Trophoblast cell (in vitro differentiated cells and primary cell): ENCODE measurements at places on chromosomes 3 and 15.
A peak's percentile ranks its signal among the peaks of the same experiment; 100 is the strongest.

- peaks cover 11% of the 10 kb centered on the region for H3K36me3 ChIP-seq
- no peaks in the 10 kb centered on the region for H3K27me3 ChIP-seq
- H3K4me1 ChIP-seq, result no peaks in the 10 kb centered on the region
- no peak overlapping the region for H3K4me3 ChIP-seq
Measured at GRCh38 chr3:177026505-177027277, 170.6 kb downstream of the TBL1XR1 start.

GRCh38 chr3:24185738-24186384 lies 240.8 kb downstream of the NR1D2 start:
- H3K27me3 ChIP-seq, result no peaks in the 10 kb centered on the region
- H3K27ac ChIP-seq, result no peak overlapping the region
- H3K36me3 ChIP-seq, result no peaks in the 10 kb centered on the region
- DNase-seq, result peak; percentile 55

DNA sequence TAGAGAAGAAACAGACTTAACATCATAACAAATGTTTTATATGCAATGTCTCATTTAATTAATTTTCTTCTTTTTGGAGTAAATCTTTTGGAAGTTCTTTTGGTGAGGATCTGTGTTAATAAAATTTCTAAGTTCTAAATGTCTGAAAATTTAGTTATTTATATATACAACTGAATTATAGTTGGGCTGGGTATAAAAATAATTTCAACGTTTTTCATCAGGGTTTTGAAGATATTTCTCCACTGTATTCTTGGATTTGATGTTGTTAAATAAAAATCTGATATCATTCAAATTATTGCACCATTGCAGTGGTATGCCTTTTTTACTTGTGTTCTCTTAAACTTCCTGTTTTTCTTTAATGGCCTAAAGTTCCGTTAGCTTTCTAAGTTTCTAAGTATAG lies 26.9 kb upstream of the SOX14 start:
- no peak overlapping the region for H3K27ac ChIP-seq
- H3K36me3 ChIP-seq, result no peaks in the 10 kb centered on the region
- no peaks in the 10 kb centered on the region for H3K27me3 ChIP-seq
- H3K4me3 ChIP-seq, result no peak overlapping the region
- H3K4me1 ChIP-seq, result no peaks in the 10 kb centered on the region

- DNase-seq, result no peak
- H3K4me1 ChIP-seq, result peaks cover 6% of the 10 kb centered on the region
- no peak overlapping the region for H3K27ac ChIP-seq
- peak overlapping the region; percentile 67 for H3K4me3 ChIP-seq
Measured at GRCh38 chr15:47718497-47719437, 1.5 kb downstream of the SEMA6D start.

GRCh38 chr15:50113992-50114780 lies 4.8 kb downstream of the ATP8B4 start:
- H3K4me3 ChIP-seq, result no peak overlapping the region
- no peak overlapping the region for H3K27ac ChIP-seq
- no peak for DNase-seq
- no peaks in the 10 kb centered on the region for H3K4me1 ChIP-seq
- H3K27me3 ChIP-seq, result no peaks in the 10 kb centered on the region
- H3K36me3 ChIP-seq, result no peaks in the 10 kb centered on the region

GRCh38 chr3:53140847-53141845 lies 10.9 kb upstream of the RFT1 start:
- H3K27me3 ChIP-seq, result no peaks in the 10 kb centered on the region
- H3K4me1 ChIP-seq, result no peaks in the 10 kb centered on the region
- no peak overlapping the region for H3K27ac ChIP-seq
- peak overlapping the region; percentile 23 for H3K4me3 ChIP-seq

DNA sequence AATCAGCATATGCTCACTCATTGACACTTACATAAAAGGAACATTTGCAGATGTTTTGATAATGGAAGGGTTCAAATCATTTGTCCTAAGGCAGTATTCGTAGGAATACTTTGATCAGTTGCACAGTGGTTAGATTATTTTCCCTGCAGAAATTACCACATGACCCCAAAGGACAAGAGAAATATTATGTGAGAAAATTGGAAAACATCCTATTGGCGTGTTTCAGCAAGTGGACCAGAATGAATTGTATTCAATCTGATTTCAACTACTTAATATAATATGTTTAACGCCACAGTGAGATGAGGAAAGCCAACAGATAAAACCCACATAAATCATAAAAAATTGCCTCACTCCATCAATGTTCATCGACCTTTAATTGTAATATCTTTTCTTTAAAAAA lies 195.0 kb upstream of the MDFIC2 start:
- H3K36me3 ChIP-seq, result no peaks in the 10 kb centered on the region
- no peak overlapping the region for H3K4me3 ChIP-seq
- H3K27me3 ChIP-seq, result no peaks in the 10 kb centered on the region
- H3K4me1 ChIP-seq, result no peaks in the 10 kb centered on the region

DNA sequence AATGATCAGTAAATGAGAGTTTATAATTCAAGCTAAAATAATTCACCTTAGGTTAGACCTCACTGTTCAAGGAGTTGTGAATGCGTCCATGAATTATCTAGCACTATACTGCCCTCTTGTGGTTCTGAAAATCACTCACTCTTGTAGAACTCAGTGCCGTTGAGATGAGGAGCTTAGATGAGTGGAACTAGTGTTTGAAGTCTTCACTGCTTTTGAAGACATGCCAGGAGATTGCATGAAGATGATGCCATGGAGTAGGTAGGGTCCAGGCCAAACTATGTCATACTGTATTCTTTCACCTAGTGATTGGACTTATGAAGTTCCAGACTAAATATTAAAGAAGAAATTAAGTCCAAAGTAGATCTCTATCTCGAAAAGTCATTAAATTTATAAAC lies 28.8 kb downstream of the LYSMD4 start:
- no peak overlapping the region for H3K27ac ChIP-seq
- no peaks in the 10 kb centered on the region for H3K27me3 ChIP-seq
- H3K36me3 ChIP-seq, result no peaks in the 10 kb centered on the region

- no peak overlapping the region for H3K27ac ChIP-seq
- no peak for DNase-seq
- no peaks in the 10 kb centered on the region for H3K4me1 ChIP-seq
- no peaks in the 10 kb centered on the region for H3K27me3 ChIP-seq
Measured at GRCh38 chr3:167166594-167167253, 213.4 kb downstream of the ZBBX start.

DNA sequence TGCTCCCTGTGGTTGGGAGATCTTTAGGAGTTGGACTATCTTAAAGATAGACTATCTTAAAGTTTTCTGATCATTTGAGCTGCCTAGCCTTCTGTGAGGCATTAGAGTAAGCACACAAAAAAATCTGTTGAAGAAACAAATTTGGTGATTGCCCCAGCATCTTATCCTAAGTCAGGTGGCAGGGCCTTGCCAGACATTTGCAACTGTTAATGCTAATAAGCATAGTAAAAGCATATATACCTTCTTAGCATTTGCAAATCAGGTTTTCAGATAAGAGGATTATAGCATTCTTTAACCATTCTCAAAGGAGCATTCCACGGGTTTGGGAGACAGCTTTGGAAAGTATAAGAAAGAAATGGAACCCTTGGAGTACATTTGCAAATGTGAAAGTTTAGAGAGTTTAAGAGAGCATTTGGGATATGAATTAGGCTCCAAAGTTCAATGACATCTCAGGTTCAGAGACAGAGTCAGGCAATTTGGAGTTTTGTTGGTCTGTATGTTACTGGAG lies 61.0 kb downstream of the SEMA6D start:
- peaks cover 4% of the 10 kb centered on the region for H3K4me1 ChIP-seq
- H3K27ac ChIP-seq, result no peak overlapping the region
- no peaks in the 10 kb centered on the region for H3K27me3 ChIP-seq
- no peaks in the 10 kb centered on the region for H3K36me3 ChIP-seq
- DNase-seq, result no peak
- H3K4me3 ChIP-seq, result no peak overlapping the region

DNA sequence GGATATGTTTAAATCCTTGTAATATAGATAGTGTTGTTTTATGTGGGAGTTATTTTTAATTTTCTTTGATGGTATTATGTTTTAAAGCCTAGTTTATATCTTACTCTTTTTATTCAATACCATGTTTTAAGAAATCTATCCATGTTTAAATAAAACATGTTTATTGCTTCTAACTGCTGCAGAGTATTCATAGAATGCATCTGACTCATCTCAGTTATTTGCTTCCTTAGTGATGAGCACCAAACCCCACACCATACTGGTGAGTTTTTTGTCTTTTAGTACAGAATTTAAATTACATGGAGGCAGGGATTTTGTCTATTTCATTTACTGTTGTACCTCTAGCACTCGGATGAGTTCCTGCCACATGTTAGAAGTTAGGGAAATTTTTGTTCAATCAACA lies 209.2 kb downstream of the NSUN3 start:
- H3K4me1 ChIP-seq, result peaks cover 2% of the 10 kb centered on the region
- DNase-seq, result no peak
- no peaks in the 10 kb centered on the region for H3K27me3 ChIP-seq

- H3K27me3 ChIP-seq, result no peaks in the 10 kb centered on the region
- H3K4me3 ChIP-seq, result no peak overlapping the region
- no peak for DNase-seq
- H3K27ac ChIP-seq, result no peak overlapping the region
- H3K4me1 ChIP-seq, result no peaks in the 10 kb centered on the region
Measured at GRCh38 chr3:132356568-132356967, 39.4 kb downstream of the ACP3 start.

- H3K4me3 ChIP-seq, result no peak overlapping the region
- no peak for DNase-seq
- H3K27ac ChIP-seq, result no peak overlapping the region
- H3K27me3 ChIP-seq, result no peaks in the 10 kb centered on the region
Measured at GRCh38 chr3:21835264-21835663, 84.3 kb upstream of the ZNF385D start.

- DNase-seq, result no peak
- no peak overlapping the region for H3K4me3 ChIP-seq
- peaks cover 17% of the 10 kb centered on the region for H3K36me3 ChIP-seq
Measured at GRCh38 chr15:67097930-67098740, 32.7 kb downstream of the SMAD3 start.

- H3K27ac ChIP-seq, result no peak overlapping the region
- no peaks in the 10 kb centered on the region for H3K27me3 ChIP-seq
- peaks cover 3% of the 10 kb centered on the region for H3K4me1 ChIP-seq
- peaks cover 4% of the 10 kb centered on the region for H3K36me3 ChIP-seq
- DNase-seq, result no peak
- no peak overlapping the region for H3K4me3 ChIP-seq
Measured at GRCh38 chr3:14867936-14868570, 49.3 kb downstream of the FGD5 start.

DNA sequence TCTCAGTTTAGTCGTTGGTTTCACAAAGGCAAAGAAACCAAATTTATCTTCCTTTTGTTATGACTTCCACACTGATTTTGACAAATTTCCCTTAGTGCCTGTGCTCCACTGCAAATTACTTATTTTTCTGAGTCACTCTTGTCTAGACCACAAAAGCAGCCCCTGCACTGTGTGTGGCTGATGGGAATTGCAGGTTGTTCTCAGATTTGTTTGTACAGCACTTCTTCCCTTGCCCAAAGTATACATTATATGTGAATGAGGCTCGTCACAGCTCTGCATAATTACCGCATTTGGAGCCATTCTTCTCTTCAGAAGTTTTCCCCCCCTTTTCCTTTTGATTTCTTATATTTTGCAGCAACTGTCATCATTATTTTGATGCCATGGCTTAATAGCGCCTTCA lies 354.2 kb upstream of the IL12A start:
- H3K27me3 ChIP-seq, result no peaks in the 10 kb centered on the region
- DNase-seq, result no peak

DNA sequence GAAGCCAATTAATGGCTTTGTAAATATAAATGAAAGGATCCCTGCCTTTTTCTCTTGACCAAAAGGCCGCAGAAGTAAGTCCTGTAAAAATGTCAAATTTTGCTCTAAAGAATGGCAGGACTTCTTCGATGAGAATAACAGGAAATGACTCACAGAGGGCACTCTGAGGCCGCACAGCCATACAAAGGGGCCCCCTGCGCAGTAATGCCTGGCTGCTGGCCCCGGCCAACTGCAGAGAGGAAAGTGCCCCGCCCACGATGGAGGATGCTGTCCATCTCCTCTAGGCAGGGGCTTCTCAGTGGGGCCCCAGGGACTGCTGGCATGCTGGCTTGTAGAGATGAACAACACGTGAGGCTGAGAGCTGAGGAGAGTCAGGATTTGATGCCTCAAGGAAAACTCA lies 18.1 kb upstream of the SCN10A start:
- no peaks in the 10 kb centered on the region for H3K36me3 ChIP-seq
- H3K4me3 ChIP-seq, result no peak overlapping the region
- DNase-seq, result peak; percentile 3
- H3K27ac ChIP-seq, result no peak overlapping the region
- H3K27me3 ChIP-seq, result no peaks in the 10 kb centered on the region
- peaks cover 3% of the 10 kb centered on the region for H3K4me1 ChIP-seq

- no peaks in the 10 kb centered on the region for H3K4me1 ChIP-seq
- H3K4me3 ChIP-seq, result no peak overlapping the region
- H3K27me3 ChIP-seq, result no peaks in the 10 kb centered on the region
- no peak for DNase-seq
- no peak overlapping the region for H3K27ac ChIP-seq
Measured at GRCh38 chr3:43273416-43273815, 12.9 kb upstream of the SNRK start.

- no peaks in the 10 kb centered on the region for H3K4me1 ChIP-seq
- H3K36me3 ChIP-seq, result no peaks in the 10 kb centered on the region
- no peak overlapping the region for H3K4me3 ChIP-seq
- no peaks in the 10 kb centered on the region for H3K27me3 ChIP-seq
- no peak for DNase-seq
Measured at GRCh38 chr15:52503788-52504496, 24.7 kb downstream of the MYO5A start.

DNA sequence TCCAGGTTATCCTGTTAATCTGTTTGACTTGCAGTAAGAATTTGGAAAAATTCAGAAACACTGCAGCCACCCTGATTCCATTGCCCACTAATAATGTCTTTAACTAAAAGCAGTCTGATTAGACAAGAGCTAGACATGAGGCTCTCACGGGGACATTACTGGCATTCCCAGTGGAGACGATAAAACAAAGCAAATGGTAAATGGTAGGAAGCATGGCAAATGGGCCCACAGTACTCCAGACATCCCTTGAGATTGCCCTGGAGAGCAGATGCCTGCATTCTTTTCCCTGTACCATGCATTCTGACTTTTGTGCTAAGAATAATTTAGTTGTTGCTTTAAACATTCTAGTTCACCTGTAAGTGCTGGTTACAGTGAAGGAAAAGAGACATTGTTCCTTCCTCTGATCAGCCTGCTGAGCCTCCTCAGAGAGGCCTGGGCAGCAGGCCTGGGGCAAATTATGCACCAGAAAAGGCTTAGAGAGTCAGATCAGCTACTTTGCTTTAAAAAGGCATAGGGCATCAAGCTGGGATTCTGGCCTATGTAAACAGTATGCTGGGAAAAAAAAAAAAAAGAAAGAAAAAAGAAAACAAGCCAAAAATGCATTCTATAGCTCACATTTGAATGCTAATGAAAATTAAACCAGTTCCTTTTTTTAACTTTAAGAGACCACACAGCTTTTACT lies 204.6 kb downstream of the GABRG3 start:
- no peak for DNase-seq
- no peak overlapping the region for H3K27ac ChIP-seq
- H3K4me3 ChIP-seq, result no peak overlapping the region
- H3K36me3 ChIP-seq, result no peaks in the 10 kb centered on the region
- H3K4me1 ChIP-seq, result no peaks in the 10 kb centered on the region
